Activated CD8-positive, alpha-beta T cell treated with anti-CD3 and anti-CD28 coated beads for 36 hours (primary cell): ENCODE measurements at places on chromosomes 7 and 10.

- no peak for DNase-seq
Measured at GRCh38 chr7:125256446-125256845, 326.8 kb upstream of the POT1 start.

DNA sequence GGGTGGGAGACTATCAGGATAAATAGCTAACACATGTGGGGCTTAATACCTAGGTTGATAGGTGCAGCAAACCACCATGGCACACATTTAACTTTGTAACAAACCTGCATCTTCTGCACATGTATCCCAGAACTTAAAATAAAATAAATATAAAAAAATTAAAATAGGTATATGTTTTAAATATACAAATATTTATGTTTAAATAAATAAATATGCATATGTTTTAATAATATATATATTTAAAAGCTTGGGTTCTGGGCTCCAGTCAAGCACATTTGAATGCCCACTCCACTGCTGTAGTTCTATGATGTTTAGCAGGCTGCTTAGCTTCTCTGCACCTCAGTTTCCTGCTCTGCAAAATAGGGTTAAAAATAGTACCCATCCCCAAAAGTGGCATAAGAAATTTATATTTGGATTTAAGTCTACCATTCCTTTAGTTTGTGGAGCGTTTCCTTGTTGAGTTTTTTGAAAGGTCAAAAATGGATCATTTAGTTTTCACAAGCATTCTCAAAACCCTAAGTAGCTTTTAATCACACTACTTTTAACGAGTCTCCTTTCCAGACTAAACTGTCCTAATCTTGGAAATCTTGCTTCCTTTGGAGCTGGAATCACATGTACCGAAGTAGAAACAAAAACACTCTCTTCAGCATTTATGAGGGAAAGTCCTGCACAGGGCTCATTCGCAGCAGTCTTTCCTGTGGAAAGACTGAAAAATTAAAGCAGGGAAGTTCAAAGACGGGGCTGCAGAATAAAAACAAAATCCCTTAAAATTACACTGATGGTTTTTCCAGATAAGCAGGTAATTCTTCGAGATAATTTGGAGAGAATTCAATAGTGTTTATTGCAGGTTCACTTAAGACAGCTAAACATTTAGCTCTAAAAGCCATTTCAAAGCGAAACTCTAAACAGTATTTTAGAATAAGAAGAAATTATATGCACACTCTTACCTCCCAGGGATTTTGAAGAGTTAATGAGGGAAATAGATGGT, 111.7 kb upstream of the LYZL1 start:
- no peak for DNase-seq

DNA sequence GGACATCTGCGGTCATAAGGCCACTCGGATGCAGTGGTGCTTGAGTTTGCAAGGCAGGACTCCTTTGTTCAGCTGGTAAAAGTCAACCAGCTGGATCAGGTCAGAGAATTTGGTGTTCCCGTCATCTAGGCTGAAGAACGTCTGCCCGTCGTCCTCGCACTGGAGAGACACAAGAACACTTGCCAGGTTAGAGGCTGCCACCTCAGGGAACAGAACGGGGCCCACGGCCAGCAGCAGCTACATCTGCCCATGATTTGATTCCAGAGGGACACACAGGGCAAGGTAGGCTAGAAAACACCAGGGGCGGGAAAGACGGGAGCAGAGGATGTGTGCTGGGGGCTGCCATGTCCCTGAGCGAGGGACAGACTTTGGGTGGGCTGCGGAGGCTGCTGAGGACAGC, 27.7 kb upstream of the DDC start:
- DNase-seq: no peak

- no peak for DNase-seq
Measured at GRCh38 chr10:124573726-124574455, 112.3 kb downstream of the LHPP start.

- no peak for DNase-seq
Measured at GRCh38 chr7:66952343-66953043, 31.5 kb downstream of the TMEM248 start.

GRCh38 chr10:76286536-76286935, 855.1 kb downstream of the LRMDA start:
- no peak for DNase-seq

DNA sequence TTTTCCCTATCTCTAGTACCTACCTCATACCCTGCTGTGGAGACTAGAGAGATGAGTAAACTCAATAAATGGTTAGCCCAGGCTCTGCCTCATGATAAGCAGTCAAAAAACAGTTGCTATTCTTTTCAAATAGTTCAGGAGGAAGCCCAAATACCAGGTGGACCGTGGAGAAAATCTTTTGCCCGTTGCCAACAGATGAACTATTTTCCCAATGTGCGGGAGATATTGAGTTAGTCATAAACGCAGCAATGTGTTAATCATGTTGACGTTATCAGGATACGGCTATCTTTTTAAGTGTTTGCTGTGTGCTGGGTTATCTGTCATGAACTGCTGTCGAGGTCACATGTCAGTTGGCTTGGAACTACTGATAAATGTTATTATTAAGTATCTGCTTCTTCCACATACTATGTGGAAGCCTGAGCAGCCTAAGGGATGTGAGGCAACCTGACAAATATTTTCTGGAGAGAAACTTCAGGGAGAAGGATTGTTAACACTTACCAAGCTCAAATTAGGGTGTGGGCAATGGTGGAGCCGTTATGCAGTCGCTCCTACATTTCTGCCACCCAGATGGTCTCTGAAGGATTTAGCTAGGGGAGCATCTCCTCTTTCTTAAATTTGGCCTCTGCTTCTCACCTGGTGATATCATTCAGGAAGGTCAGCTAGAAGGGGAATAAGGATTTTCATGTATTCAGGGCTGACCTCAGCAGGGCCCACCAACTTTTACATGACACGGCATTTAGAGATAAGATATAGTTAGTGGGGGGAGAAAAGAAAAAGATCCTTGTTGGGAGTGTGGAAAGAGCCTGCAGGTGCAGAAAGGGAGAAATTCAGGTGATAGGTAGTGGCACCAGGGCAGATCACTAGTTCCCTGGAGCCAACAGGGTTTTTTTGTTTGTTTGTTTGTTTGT, 33.5 kb upstream of the SLC26A3 start:
- DNase-seq: no peak

GRCh38 chr7:125255810-125256209, 326.2 kb upstream of the POT1 start:
- DNase-seq: no peak

- peak; percentile 51 for DNase-seq
Measured at GRCh38 chr10:4018054-4018511, 233.1 kb upstream of the KLF6 start.

GRCh38 chr10:43970717-43971116, 322.0 kb upstream of the ZNF32 start:
- no peak for DNase-seq

GRCh38 chr10:92747600-92747999, 57.8 kb downstream of the HHEX start:
- peak; percentile 10 for DNase-seq

DNA sequence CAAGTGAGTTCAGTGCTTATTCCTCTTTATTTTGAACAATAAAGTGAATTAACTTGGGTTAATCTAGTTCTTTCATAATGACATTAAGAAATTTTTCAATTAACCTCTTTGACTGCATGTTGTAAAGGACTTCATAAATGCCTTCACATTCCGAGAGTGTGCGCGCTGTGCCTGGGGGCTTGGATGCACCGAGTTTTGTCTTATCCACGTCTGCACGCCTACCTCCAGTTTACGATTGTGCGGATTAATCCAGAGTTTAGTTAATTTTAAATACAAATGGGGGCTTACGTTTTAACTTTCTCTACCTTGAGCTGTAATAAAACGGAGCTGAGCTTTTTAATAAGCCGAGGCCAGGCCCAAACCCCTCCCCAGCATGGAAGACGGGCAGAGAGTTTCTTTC, 120.4 kb downstream of the EBF3 start:
- no peak for DNase-seq

GRCh38 chr10:113479346-113480080, 73.3 kb upstream of the HABP2 start:
- DNase-seq: no peak

DNA sequence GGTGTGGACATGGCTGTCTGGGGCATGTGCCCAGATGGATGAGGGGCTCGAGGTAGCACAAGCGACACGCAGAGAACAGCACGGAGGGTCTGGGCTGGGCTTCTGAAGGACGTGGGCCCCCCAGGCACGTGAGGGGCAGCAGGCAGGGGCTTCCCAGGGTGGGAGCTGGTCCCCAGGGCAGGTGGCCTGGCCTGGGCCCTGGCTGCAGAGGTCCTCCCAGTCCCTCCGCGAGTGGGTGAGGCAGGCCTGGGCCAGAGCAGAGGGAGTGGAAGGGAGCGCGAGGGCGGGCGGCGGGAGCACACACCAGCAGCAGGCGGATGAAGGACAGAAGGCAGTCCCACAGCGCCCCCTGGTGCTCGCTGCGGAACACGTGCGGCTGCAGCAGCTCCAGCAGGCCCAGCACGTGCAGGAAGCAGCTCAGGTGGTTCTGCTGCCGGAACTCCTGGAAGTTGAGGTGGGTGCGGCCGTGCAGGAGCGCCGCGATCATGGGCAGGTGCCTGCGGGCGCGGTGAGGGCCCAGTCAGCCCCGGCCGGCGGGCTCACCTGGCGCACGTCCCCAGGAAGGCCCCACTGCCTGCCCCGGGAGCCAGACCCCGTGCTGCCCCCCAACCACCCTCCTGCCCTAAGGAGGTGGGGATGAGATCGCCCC, 14.7 kb upstream of the MICALL2 start:
- DNase-seq: peak; percentile 92

DNA sequence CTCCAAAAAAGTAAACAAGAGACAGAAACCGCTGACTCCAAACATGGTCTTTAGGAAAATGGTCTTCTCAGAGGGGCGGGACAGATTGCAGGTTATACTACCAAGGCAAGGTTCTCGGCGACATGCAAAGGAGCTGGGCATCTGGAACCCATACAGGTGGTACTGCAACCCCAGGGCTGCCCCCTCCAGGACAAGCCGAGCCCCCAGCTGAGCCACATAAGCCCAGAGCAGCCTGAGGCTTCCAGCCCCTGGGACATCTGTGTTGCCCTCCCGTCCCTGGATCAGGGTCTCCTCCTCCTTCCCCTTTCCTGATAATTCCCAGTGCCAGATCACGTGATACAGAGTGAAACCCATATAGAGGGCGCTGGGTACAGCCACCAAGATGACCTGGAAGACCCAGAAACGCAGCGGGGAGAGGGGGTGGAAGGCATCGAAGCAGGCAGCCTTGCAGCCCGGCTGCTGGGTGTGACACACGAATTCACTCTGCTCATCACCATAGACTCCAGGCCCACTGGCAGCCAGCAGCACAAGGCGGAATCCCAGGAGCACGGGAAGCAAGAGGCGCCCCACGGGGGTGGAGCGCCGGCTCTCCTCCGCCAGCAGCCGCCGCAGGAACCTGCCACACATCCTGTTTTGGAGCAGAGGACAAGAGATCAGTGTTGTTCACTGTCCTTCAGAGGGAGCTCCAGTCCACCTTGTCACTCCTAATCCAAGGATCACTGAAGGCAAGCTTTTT, at the start of gene GJC3:
Gene GJC3 (minus strand): TSS at position 627 of the 736 bp plus-strand sequence. CDS start 0 bp downstream, at position 627.
- peak; percentile 61 for DNase-seq

GRCh38 chr10:111297351-111297848, 220.6 kb downstream of the ADRA2A start:
- DNase-seq: no peak

DNA sequence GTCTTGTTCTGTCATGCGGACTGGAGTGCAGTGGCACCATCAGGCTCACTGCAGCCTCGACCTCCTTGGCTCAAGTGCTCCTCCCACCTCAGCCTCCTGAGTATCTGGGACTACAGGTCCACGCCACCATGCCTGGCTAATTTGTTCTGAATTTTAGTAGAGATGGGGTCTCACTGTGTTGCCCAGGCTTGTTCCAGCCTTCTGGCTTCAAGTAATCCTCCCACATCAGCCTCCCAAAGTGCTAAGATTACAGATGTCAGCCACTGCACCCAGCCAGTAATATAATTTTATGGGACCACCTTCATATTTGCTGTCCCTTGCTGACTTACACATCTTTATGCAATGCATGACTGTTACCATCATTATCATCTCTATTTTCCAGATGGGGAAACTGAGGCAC, 1.5 kb upstream of the HSPB1 start:
- DNase-seq: no peak

- DNase-seq: no peak
Measured at GRCh38 chr10:9781666-9782065, 1236.0 kb upstream of the CELF2 start.

- DNase-seq: no peak
Measured at GRCh38 chr10:97782455-97783228, 10.8 kb upstream of the SFRP5 start.

DNA sequence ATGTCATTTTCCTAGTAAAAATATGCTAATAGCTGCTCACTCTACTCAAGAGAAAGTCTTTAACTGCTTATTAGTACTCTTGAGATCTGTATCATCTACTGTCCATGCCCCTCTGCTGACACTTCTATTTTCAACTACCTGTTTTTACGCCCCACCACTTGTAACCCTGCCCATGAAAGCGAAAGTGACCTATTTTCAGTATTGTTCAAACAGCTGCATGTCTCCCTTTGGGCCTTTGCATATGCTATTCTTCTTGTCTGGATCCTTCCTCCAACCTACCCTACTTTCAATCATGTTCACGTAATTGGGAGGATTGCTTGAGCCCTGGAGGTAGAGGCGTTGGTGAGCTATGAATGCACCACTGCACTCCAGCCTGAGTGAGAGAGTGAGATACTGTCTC, 1481.3 kb downstream of the GATA3 start:
- DNase-seq: no peak

- DNase-seq: no peak
Measured at GRCh38 chr10:3224241-3224640, 51.7 kb upstream of the PITRM1 start.

- DNase-seq: no peak
Measured at GRCh38 chr10:43978091-43978490, 329.4 kb upstream of the ZNF32 start.

DNA sequence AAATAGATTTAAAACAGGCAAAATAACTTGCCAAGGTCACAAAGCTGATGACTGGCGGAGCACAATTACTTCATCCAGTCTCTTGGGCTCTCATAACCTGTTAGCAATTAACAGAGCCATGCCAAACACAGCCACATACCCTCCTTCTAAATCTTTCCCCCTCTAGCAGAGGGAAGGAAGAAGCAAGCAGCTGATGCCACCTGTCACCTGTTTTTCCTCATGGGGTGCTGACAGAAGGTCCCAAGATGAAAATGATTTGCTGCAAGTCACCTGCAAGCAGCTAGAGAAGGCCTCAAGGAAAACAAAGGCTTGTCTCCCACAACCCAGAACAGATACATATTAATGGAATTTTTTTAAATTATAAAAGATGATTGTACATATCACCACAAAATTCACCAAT, 117.8 kb downstream of the GFRA1 start:
- DNase-seq: no peak

- DNase-seq: no peak
Measured at GRCh38 chr7:113550966-113551365, 367.8 kb downstream of the PPP1R3A start.
